Astrocyte (in vitro differentiated cells and primary cell): ENCODE measurements at places on chromosomes 13 and 19. TPM values are rescaled to one million over a fixed set of nuclear protein-coding genes. Genes with fewer than 3 reads are reported as not detected.
A peak's percentile ranks its signal among the peaks of the same experiment; 100 is the strongest.

The PODNL1 gene
- 3.3 and 3.7 TPM in 2 replicates for total RNA-seq

The AZU1 gene
- total RNA-seq: 1.00 and 1.4 TPM in 2 replicates

The C19orf67 gene
- total RNA-seq: not detected in 2 replicates

The VN1R4 gene
- not detected in 2 replicates for total RNA-seq

The CALR3 gene
- not detected in 2 replicates for total RNA-seq

The FCHO1 gene
- 1.7 and 2.0 TPM in 2 replicates for total RNA-seq

The C19orf85 gene
- total RNA-seq: not detected in 2 replicates

- no peak for DNase-seq
Measured at GRCh38 chr19:20925481-20925880, 2.4 kb downstream of the ZNF85 start.

GRCh38 chr13:94588541-94588940 is 7.4 kb downstream of the TGDS start:
- no peak for DNase-seq

DNA sequence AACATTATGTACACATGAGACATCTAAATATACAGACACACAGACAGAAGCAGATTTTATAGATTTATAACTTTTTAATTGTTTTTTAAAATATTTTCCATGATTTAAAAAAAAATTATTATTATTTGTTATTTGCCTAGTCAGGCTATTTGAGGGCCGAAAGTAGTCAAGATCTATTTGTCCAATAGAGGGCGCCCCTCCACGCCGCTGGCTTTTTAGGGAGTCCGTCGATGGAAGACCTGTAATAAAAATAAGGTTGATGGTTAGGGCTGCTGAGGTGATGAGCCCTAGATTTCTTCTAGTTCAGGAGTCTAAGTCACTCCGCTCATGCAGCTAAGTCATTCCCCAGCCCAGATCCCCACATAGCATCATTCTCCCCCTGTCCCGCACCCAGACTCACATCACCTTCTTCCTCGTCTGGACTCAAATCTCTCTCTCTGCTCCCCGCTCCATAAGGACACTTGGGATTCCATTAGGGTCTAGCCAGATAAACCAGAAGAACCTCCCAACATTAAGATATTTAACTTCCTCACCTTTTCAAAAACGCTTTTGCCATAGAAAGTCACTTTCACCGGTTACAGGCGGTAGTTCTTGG is 33.9 kb upstream of the CEACAM21 start:
- no peak for DNase-seq

DNA sequence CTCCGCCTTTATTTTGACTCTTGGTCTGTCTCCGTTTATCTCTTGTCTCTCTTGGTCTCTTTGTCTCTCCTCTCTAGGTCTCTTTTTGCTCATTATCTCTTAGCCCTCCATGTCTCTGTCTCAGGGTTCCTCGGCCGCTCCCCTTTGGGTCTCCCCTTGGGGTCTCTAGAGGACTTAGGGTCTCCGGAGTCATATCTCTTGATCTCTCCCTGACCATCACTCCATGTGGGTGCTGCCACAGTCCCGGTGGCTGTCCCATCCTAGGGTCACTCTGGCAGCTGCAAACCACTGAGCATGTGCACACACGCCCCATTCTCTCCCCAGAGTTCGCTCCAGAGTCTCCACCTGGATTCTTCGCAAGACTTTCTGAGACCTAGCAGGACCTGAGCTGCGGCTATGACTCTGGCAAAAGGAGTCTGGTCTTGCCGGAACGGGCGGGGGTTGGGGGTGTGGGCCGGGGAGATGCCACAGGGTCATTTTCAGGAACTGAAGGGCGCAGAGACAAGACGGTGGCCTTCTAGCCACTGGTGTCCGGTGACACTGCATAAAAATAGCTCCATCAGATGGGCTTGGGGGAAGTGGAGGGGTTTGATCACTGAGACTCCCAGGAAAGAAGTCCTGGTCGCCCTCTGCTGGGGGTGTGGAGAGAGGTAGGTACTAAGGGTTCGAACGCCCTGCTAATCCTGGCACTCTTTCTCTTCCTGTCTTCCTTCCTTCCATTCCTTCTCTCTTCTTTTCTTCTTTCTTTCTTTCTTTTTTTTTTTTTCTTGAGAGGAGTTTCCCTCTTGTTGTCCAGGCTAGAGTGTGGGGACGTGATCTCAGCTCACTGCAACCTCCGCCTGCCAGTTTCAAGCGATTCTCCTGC is 1.2 kb upstream of the KCNA7 start:
- DNase-seq: no peak

GRCh38 chr13:83546476-83546875 is 335.8 kb downstream of the SLITRK1 start:
- DNase-seq: peak; percentile 4

GRCh38 chr13:21282065-21282464 is 105.6 kb downstream of the MRPL57 start:
- DNase-seq: no peak

GRCh38 chr19:8161135-8161646 is 11.8 kb upstream of the FBN3 start:
- no peak for DNase-seq

DNA sequence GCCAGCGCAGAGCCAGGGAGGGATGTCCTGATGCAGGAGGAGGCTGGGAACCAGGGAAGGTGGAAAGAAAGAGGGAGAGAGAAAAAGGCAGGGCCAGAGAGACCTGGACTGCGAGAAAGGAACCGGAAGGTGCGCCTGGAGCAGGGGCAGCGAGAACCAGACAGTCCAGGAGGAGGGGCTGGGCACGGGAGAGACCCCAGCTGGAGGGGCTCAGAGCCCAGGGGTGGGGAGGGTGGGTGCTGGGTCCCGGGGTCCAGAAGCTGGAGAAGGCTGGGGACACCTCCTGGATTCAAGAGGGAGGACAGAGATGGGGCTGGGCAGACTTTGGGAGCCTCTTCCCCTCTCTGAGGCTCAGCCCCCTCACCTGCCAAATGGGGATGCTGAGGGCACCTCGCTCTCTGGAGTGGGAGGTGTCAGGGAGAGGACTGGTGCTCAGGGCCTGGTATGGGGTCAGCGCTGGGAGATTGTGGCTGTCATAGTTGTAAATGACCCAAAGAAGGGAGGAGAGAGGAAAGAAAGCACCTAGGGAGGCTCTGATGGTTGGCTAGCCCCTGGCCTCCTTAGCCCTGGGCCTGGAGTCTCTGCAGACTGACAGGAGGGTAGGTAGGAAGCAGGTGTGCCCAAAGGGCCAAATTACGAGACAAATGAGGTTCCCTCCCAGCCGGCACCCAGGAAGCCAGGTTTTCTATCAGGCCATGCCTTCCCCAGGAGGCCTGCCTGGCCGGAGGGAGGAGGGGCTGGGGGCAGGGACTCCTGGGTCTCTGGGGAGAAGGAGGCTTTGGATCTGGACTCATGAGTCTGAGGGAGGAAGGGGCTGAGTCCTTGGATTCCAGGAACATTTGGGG is 1.3 kb upstream of the SPACA6 start:
- no peak for DNase-seq

DNA sequence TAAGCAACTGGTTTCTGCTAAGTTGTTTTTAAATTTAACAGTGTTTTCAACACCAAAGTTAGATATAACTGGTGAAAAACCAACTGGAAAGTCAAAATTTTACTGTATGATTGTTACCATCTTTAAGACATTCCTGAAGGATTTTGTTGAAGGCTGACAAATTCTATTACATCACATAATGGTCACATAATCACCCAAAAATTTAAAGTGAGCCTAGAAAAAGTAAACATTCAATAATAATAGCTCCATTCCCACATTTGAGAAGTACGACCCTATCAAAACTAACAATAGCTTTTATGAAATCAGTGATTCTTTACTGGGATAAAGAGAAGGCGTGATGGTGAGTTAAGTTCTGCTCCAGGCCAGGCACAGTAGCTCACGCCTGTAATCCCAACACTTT is 51.6 kb downstream of the USP12 start:
- DNase-seq: no peak

- DNase-seq: peak; percentile 41
Measured at GRCh38 chr13:94009701-94010100, 469.8 kb downstream of the DCT start.

- no peak for DNase-seq
Measured at GRCh38 chr13:51341791-51342190, 2.3 kb downstream of the SERPINE3 start.

DNA sequence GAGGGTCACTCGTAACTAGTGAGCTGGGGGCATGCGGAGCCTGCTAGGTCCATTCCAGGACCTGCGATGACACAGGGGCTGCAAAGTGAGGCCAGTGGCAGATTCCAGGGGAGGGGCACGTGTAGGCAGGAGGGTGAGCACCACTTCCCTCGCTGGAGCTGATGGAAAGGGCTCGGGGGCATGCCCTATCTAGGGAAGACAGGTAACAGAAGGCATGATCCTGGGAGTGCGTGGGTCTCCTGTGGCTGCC is 51.2 kb downstream of the KLF2 start:
- DNase-seq: no peak

DNA sequence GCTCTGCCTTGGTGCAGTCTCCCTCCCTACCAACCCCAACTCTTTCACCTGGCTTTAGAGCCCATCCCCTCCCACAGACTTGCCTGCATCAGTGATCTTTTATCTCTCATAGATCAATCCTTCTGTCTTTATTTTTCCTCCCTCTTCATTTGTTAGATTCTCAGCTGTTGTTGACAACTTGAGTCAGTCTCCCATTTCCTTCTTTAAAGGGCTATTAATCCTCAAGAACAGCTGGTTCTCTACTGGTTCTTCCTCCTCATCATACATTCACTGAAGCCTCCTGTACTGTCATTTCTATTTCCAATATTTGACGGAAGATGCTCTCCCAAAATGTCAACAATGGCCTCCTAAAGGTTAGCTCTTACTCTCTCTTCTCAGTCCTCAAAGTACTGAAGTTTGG is 408.2 kb downstream of the TBC1D4 start:
- DNase-seq: no peak

GRCh38 chr19:15330801-15331418 is 1.4 kb downstream of the BRD4 start:
- DNase-seq: peak; percentile 82
